ENCODE measurements at places on chromosomes 4 and X.
A peak's percentile ranks its signal among the peaks of the same experiment; 100 is the strongest.

DNA sequence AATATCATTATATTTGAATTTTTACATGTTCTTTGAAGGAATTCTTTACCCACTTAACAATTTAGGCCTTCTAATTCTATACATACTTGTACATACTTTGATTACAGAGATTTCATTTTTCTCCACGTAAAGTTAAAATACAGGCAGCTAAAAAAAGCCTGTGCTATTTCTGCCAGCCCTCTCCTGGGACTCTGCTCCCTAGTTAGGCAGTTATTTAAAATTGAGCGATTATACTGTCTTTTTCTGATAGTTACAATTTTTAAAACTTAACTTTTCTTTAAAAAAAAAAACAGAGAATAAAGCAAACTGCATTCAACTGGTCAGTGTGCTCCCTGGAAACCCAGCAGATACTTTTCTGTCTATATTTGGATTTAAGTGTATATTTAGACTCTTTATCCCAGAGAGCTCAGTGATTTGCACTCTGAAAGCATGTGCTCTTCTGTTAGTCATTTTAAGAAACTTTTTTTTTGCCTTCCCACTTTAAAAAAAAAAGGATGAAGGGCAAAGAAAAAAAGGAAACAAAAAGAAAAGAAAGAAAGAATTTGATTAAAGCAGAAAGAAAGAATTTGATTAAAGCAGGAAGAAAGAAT is 18.1 kb upstream of the FAM241A start:
- H3K4me1 ChIP-seq: no peaks in the 10 kb centered on the region
- DNase-seq: no peak
- H3K27me3 ChIP-seq: no peaks in the 10 kb centered on the region
- H3K4me3 ChIP-seq: no peak overlapping the region
- no peak overlapping the region for H3K27ac ChIP-seq

DNA sequence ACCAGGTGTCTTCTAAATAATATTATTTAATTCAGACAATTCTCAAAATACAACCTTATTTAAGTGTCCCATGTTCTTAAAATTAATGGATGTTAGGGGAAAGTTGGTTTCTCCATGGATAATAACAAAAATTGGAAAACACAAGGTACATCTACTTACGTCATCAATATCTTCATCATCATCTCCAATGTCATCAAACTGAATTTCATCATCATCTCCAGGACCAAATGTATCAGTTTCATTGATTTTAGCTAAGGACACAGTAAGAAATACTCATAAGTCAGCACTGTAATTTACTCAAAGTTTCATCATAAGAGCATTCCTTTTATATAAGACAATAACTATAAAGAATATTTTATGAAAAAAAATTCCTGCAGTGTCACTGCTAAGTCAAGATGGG is 11.3 kb downstream of the EIF1AX start:
- no peak overlapping the region for H3K4me3 ChIP-seq
- H3K36me3 ChIP-seq: peaks cover 65% of the 10 kb centered on the region
- DNase-seq: no peak
- no peak overlapping the region for H3K27ac ChIP-seq
- no peaks in the 10 kb centered on the region for H3K4me1 ChIP-seq
- no peaks in the 10 kb centered on the region for H3K27me3 ChIP-seq

DNA sequence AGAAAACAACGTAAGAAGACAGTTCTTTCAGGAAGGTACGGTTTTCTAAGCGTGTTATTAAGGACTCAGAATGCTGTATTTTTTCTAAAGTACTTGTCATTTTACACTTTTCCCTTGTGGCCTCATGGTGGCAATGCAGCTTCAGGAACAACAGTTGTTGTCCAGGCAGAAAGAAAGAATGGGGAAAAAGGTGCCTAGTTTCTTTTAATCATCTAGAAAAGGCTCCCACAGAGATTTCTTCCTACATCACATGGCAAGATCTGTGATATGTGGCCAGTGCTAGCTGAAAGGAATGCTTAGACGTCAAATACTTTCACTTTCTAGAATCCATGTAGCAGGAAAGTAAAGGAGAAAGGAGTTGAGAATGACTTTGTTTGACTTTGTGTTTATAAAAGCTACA is 49.0 kb upstream of the TRAM1L1 start:
- no peaks in the 10 kb centered on the region for H3K4me1 ChIP-seq
- H3K36me3 ChIP-seq: no peaks in the 10 kb centered on the region
- H3K4me3 ChIP-seq: no peak overlapping the region

DNA sequence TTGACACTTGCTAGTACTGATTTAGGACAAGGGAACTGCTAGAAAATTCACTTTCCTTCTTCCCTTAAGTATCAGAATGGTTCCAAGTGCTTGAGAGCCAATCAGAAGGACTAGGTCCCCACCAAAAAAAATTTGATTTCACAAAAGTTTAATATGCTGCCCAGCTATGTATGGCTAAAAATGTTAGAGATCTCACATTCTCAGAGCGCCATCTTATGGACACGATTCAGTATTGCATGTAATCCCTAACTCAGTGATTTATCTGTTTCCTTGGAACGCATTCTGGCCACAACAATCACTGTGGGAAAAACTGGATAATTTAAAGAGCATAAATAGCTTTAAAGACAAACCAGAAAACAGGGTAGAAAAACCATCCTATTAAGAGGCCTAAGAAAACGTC is 255.1 kb upstream of the GPC4 start:
- H3K36me3 ChIP-seq: no peaks in the 10 kb centered on the region
- H3K27me3 ChIP-seq: no peaks in the 10 kb centered on the region
- H3K27ac ChIP-seq: no peak overlapping the region
- no peaks in the 10 kb centered on the region for H3K4me1 ChIP-seq
- no peak overlapping the region for H3K4me3 ChIP-seq
- DNase-seq: peak; percentile 74

DNA sequence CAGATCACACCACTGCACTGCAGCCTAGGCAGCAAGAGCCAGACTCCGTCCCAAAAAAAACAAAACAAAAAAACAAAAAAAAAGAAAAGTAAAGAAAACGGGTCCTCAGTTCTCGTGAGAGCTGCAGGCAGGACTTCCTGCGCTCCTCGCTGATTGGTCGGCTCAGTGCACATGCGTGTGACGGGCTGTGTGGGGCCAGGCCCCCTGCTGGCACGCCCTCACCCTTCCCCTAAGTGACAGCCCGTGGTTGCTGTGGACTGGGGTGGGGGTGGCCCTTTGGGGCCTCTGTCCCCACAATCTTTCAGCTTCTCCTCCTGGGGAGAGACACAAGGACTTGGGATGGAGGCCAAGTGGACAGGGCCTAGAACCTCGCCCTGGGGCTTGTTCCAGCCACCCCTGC is at the start of gene FAM9B:
Gene FAM9B, minus strand, starts transcription at position 139 of the 400 bp plus-strand sequence. CDS start 1,141 bp downstream, outside the sequence.
- no peaks in the 10 kb centered on the region for H3K27me3 ChIP-seq
- H3K36me3 ChIP-seq: no peaks in the 10 kb centered on the region
- H3K4me1 ChIP-seq: no peaks in the 10 kb centered on the region
- H3K27ac ChIP-seq: no peak within 1 kb of the TSS

DNA sequence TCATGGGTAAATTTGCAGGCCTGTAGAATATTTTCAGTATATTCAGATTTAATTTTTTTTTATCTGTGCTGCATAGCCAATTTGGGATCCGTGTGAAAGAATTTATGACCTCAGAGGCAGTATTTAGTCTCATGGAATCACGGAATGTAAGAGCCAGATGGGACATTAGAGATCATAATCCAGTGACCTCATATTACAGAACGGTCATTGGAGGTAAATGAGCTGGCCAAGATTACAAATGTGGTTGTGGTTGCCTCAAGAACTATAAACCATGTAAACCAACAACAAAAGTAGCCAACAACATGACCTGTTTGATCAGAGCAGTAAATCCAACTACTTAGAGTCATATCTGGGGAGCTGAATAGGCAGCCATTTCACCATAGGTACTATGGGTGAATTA is 71.6 kb downstream of the AMOT start:
- H3K4me1 ChIP-seq: no peaks in the 10 kb centered on the region
- no peaks in the 10 kb centered on the region for H3K27me3 ChIP-seq
- H3K36me3 ChIP-seq: no peaks in the 10 kb centered on the region
- no peak overlapping the region for H3K4me3 ChIP-seq

DNA sequence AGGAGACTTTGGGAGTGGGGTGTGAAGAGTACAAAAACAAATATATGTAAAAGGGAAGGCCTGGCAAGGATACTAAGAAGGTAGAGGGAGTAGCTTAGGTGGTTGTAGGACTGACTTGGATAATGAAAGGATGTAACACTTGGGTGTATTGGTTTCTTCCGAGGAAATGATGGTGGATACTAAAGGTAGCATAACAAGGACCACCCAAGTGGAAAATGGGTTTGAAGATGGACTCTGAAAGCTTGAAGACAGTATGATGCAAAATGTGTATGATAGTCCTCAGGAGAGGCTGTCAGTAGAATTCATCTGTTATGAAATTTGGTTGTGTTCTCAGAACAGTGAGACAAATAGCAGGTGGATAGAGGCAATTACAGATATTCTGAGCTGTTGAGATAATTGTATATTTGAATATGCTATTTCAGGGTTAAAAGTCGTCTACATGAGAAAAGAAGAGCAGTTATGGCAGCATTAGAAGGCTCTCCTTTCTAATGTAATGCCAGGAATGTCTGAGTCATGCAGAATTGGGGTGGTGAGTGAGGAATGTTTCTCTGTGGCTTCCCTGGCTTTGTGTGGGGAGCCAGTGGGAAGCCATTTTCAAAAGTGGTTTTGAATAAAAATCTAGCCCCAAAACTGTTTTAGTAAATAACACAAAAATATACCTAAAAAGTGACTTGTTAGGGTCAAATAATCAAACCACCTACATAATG is 75.6 kb downstream of the FHIP1A start:
- H3K27ac ChIP-seq: no peak overlapping the region
- no peaks in the 10 kb centered on the region for H3K36me3 ChIP-seq
- no peaks in the 10 kb centered on the region for H3K4me1 ChIP-seq
- H3K4me3 ChIP-seq: no peak overlapping the region

Data from stomach (tissue), 19 donors.